Hematopoietic multipotent progenitor cell treated with erythropoietin and hydrocortisone succinate and interleukin-3 and kit ligand, for 8 days (in vitro differentiated cells): ENCODE measurements at places on chromosomes 7 and 10.

- DNase-seq = no peak
Observed at GRCh38 chr7:104048055-104048454, 58.6 kb upstream of the RELN start.

DNA sequence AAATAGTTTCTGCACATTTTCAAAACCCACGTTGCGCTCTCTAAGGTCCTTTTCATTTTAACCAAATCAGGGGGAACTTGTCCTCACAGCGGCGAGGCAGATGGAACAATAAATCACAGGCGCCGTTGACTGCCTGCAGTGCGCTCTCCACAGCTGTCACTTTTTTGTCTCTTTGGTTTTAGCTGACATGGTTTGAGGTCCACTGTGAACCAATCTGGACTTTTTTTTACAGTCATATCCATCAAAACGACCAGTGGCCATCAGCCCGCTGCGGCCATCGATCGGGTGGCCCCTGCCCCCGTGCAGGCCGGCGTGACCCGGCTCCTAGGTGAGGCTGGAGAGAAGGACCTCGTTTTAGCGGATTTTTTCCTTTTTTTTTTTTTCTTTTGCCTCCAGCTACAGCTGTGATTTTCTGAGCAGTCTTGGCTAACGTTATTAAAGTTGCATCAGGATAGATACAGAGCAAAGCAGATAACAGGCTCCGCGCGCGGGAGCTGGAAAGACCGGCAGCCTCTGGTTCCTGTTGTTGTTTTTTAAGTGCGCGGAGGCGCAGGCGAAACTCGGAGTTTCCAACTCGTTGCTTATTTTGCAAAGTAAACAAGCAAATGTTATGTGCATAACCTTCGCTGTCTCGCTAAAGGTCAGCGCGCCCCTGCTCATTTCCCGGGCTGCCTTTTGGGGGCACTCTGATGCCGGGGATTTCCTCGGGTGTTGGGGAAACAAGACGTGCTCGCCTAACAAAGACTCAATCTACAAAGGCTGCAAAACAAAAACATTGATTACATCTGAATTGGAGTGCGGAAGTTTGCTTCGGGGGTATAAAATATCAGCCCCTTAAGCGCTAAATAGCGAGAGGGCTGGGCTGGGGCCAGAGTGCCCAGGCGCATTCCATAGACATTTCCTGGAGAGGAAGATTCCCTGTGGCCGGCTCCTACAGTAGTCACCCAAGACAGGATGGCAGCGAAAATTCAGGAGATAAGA lies 414.8 kb upstream of the MKI67 start:
- DNase-seq = no peak

DNA sequence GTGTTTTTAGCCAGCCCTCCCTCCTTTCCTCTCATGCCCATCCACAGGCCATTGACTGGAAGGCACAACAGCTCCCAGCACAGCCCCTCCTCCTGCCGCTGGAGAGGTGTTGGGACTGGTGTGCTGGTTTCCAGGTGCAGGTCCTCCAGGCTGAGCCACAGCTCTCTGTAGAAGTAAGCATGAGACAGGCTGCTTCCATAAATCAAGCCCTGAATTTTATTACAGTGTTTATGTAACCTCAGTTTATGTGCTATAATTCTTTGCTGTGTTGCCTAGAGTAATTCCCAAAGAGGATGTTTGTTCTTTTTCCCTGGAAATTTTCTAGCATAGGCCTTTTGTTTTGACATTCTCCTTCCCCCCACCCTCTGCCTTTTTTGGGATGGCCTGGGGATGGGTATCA lies 445.8 kb downstream of the AUTS2 start:
- DNase-seq = no peak

- DNase-seq = peak; percentile 57
Observed at GRCh38 chr10:122435212-122435827, 19.1 kb upstream of the ARMS2 start.

- no peak for DNase-seq
Observed at GRCh38 chr7:70288781-70289456, 690.6 kb downstream of the AUTS2 start.

GRCh38 chr7:130903358-130903974 lies 169.5 kb upstream of the KLF14 start:
- DNase-seq = peak; percentile 32

DNA sequence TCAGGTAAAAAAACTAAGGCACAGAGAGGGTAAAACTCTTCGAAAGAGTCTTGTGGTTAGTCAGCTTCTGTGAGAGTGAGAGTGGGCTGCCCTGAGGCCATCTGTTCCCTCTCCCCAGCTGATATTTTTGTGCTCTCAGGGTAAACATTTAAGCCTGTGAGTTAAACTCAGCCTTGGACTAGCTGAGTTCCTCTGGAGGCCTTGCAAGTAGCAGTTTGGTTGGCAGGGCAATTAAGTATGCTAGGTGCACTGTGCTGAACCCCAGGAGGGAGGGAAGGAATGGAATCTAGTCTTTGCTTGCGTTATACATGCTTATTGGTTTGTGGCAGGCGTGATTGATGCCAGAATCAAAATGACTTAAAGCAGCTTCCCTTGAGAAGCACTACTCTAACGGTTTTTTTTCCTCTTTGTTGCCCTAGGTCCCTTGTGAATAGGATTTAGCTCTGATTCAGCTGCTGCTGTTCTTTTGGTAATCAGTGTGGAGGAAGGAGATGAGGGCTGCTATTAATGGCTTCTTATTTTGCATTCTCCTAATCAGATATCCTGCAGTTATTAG lies 140.2 kb downstream of the AUTS2 start:
- peak; percentile 22 for DNase-seq

- no peak for DNase-seq
Observed at GRCh38 chr10:127878475-127879055, 14.2 kb downstream of the CLRN3 start.

- no peak for DNase-seq
Observed at GRCh38 chr7:51269321-51269720, 47.3 kb downstream of the COBL start.

- no peak for DNase-seq
Observed at GRCh38 chr7:98287486-98287959, 6.0 kb downstream of the BRI3 start.

DNA sequence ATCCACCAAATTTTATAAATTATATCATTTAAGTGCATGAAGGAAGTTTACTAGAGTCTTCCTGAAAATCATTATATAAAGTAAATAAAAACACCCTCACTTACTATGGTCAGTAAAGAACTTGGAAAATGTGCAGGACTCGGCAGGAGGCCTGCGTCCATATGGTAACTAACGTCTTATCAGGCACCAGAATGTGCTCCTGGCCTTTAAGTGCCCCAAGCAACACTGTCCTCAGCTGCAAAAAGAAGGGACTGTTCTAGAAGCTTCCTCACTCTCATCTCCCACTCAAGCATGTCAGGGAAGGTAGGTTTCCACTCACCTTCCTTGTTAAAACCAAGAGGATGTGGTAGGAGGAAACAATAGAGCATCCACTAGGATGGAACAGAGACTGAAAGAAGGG lies 11.3 kb downstream of the SFMBT2 start:
- DNase-seq = no peak

GRCh38 chr7:157389951-157390730 lies 53.3 kb downstream of the DNAJB6 start:
- peak; percentile 55 for DNase-seq

GRCh38 chr7:158244873-158245723 lies 342.5 kb downstream of the PTPRN2 start:
- DNase-seq = no peak

GRCh38 chr7:5177060-5177459 lies 13.0 kb upstream of the WIPI2 start:
- no peak for DNase-seq

DNA sequence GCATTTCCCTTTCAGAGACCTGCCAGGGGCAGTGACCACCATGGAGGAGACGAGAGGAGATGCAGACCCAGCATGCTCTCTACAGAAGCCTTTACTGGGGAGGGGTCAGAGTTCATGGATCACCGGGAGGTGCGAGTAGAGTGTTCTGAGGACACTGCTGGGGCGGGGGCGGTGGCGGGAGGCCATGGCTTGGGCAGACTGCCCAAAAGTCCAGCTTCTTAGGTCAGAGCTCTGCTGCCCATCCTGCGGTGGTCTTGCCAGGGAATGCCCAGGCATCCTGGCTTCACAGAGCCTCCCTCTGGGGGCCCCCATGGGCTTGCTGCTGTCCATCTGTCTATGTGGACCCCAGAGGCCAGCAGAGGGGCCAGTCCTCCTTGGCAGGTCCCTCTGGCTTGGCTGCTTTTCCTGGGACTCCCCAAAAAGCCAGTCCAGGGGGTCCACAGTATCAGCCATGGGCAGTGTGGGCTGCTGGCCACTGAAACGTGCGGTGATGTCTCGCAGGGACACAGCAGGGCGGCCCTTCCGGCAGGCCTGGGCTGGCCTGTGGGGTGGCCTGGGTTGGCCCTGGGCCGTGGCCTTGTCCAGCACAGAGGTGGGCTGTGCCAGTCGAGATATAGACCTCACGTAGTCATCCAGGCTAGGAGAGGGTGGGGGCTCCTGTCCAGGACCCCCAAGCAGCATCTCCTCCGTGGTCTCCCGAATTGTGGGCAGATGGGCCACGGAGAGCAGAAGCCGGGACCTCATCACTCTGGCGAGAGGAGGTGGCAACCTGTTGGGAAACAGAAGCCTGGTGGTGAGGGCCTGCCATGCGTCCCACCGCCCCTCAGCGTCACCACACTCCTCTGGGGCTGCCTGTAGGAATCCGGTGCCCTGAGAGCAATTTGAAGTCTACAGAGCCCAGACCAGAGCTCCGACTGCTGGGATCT lies 1.1 kb downstream of the DEPP1 start:
- no peak for DNase-seq

- no peak for DNase-seq
Observed at GRCh38 chr10:105969884-105970377, 1194.6 kb downstream of the SORCS1 start.

DNA sequence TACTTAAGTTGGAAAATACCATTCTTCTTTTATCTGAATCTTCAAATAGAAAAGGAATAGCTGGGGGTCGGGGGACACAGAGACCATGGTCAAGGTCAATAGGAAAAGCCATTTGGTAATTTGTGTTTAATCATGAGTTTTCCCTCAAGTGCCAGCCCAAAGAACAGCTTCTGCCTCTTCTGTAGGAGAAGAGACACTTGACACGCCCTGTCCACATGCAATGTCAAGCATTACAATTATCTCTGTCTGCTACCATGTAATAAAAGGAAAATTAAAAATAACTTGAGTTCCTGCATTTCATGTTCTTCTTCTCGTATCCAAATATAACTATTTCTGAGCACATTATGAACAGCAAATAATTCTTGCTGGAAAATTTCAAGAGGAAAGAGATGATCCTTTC lies 241.7 kb downstream of the IPMK start:
- DNase-seq = no peak
